ENCODE measurements at places on chromosomes 12 and 14. TPM values are rescaled to one million over a fixed set of nuclear protein-coding genes. Genes with fewer than 3 reads are reported as not detected.

DNA sequence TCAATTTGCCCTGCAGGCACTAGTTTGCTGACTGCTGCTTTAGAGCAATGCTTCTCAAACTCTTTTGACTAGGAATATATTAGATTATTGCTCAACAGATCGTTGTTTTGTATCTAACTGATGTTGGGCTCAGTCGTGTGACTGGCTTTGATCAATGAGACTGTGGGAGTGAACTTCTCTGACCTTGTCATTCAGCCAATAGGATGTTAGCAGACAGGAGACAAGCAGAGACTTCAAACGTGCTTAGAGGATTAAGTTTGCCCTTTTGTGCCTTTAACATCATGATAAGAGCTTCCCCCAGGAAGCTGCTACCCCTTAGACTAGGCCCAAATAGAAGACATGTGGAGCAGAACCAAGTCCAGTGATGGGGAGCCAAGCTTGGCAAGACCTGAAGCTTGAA is 76.7 kb upstream of the ELK3 start:
- DNase-seq = no peak

- DNase-seq = no peak
These were observed 336.9 kb downstream of the DUSP6 start for GRCh38 chr12:89015419-89015818.

DNA sequence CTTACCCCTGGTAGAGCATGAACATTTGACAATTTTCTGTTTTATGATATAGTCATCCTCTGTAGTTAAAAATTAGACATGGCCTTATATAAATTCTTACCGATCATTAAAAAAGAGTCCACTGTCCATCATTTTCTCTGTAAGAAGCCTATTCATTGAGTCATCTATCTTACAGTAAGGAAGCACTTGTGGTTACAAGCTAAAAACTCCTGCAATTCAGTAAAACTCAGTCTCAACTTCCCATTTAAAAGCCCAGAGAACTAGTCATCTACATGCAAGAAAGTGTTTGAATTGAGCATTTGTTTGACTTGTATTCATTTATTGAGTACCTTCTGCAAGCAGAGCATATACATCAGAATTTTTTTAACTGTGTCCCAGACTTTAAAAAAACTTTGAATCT is 63.3 kb downstream of the GTF2A1 start:
- no peak for DNase-seq

- no peak for DNase-seq
These were observed 130.6 kb upstream of the MDM1 start for GRCh38 chr12:68462803-68463202.

- no peak for DNase-seq
These were observed 421.8 kb upstream of the PDE3A start for GRCh38 chr12:19946550-19946949.

DNA sequence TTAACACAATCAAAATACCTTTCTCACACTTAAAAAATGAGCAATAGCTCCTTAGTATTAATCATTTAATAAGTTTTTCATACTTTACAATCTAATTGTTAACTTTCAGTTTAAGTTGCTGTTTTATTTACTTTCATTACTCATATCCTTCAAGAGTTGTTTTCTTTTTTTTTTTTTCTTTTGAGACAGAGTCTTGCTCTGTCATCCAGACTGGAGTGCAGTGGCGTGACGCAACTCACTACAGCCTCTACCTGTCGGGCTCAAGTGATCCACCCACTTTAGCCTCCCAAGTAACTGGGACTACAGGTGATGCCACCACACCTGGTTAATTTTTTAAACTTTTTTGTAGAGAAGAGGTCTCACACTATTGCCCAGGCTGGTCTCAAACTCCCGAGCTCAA is 16.1 kb downstream of the ZBTB1 start:
- DNase-seq = no peak

DNA sequence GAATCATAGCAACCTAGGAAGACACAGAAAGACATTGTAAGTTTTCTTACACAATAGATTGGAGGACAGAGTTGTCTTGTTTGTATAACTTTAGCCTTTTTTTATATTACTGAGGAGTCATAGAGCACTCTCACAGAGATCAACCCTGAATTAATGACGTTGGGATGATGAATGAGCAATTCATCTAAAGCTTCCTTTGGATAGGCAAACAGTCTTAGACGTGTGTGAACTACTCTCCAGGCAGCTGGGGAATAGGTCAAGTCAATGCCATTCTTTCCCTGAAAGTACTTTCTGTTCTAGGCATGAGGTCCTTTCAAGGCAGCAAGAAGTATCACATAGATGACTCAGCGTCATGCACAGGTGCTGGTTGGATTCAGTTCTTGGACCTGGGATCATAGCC is 369.1 kb upstream of the NOVA1 start:
- no peak for DNase-seq

DNA sequence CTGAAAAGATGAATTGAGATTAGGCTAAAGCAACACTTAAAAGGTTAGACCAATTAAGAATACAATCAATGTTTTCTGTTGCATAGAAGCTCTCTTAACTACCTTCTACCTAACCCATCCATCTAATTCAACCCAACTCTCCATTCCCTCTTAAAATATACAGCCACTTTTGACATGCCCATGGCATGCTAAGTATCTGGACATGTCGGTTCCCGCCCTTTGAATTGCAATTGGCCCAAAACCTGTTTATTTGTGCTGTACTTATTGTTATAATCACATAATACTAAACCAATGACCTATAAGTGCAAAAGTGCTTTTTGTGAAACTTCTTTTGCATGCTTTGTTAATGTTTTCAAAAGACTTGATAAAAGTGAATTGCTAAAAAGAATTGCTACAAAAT is 37.6 kb upstream of the APPL2 start:
- DNase-seq = no peak

GRCh38 chr12:32651151-32651955 is 27.7 kb upstream of the DNM1L start:
- no peak for DNase-seq

DNA sequence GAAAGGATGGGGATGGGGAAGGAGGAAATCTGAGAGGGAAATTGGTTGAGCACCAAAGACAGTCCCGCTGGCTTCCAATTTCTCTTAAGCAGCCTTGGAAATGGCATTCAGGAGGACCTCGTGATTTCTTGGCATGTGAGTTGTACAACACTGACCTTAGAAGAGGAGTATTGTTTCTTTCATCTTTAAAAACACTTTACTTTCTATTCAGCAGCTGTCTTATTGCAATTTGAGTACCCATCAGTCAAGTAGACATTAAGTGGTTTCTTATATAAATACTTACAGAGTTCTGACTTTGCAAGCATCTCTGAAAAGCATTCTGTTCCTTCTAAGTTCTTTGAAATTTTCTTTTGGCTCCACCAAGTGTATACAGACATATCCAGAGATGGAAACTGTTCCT is 83.2 kb downstream of the LMNTD1 start:
- no peak for DNase-seq

DNA sequence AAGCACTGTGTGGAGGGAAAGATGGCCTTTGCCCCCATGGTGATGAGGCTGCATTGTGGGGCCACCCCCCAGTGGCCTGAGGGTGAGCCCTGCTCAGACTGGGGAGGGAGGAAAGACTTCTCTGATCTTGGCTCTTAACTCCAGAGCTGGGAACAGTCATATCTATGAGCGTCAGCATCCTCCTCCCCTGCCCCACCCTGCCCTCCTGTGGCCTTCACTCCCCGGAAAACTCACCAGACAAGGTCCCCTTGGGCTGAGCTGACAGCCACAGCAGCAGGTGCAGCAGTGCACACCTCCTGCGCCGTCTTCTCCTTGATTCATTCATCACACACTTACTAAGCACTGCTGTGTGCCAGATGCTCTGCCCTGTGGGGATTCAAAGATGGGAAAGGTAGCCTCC is 98.8 kb downstream of the B4GALNT3 start:
- no peak for DNase-seq

- DNase-seq = no peak
These were observed 16.4 kb upstream of the PUS1 start for GRCh38 chr12:131912518-131913274.

DNA sequence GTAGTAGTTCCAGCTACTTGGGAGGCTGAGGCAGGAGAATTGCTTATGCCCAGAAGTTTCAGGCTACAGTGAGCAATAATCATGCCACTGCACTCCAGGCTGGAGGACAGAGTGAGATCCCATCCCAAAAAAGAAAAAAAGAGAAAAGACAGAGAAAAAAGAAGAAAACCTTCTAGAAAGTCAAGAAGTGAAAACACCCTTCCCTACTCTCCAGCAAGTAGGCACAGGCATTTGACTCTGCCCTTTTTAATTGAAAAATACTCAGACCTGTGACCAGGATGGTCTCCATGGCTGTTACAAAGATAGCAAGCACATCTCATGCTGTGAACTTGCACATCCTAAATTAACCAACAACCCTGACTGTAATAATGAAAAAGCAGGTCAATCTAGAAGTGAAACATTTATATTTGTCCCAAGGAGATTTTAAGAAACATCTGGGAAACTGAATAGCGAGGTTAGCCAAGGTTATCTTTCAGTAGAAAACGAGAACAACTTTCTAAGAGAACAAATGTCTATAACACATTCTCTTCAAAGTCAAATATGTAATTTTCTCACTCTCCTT is 2.0 kb downstream of the TMTC1 start:
- DNase-seq = no peak

DNA sequence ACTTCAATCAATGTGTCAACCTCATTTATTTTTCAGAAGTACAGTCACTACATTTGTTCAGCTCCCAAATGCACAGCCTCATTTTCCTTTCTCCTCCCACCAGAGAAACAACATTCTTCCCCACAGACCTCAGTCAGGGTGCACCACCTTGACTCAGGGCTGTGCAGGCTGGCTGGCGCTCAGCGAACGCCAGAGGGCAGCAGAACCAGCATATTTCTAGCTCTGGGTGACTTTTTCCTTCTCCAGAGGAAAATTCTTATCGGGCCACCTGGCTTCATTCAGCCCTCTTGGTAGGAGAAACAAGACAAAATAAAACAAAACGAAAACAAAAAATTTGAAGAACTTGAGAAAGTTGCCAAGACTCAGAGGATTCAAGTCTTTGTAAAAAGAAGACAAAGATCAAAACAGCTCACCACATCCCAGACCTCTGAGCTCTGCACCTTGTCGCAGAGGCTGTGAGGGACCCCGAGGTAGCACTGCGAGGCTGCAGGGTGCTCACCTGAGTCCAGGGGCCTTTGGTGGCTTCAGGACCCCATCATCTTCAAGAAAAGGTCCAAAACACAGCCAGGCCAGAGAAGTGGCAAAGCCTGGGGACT is 33.7 kb downstream of the PAH start:
- no peak for DNase-seq

GRCh38 chr14:65356327-65356836 is 56.1 kb upstream of the FUT8 start:
- DNase-seq = no peak

- DNase-seq = no peak
These were observed 97.1 kb upstream of the NCOR2 start for GRCh38 chr12:124664395-124665111.

DNA sequence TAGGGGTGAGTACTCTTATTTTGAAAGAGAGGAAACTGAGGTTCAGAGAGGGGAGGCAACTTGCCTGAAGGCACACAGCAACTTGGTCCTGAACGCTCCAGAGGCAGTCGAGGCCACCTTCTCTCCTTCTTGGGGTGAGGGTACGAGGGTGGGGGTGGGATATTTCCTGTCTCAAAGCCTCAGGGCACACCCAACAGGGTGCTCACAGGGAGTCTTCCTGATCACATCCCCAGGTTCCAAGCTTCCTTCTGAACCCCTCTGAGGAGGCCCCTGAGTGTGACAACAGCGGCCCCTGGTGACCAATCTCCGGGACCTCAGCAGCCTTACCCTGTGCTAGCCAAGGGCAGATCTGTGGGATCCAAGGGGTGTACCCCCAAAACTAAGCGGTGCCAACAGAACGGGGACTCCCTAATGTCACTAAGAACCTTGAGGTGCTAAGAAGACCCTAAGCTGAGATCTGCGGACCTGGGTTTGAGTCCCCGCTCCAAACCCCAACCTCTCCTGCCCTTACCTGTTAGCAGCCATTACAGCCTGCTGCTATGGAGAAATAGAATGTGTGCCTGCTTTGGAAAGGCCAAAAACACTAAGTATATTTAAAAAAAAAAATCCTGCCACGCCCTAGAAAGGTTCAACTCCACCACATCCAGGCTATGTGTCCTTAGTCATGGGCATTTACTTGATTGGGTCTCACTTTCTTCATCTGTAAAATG is 57.9 kb downstream of the TRPV4 start:
- no peak for DNase-seq

- no peak for DNase-seq
These were observed 71.3 kb downstream of the SUSD6 start for GRCh38 chr14:69682621-69683263.

DNA sequence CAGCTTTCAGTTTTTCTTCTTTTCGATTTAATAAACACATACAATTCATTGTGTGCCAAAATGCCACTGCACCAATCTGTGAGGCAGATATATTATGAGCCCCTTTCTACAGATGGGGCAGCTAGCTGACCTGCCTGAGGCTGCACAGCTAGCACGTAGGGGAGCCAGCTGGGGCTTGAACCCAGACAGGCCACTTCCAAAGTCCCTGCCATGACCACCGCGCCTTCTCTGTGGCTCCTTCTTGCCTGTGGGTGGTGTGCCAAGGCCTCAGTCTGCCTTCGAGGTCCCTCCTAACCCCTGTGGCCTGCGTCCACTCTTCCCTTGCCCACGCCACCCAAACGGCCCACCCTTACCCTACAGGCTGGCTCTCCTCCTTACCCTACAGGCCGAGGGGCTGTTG is 16.2 kb downstream of the FAM222A start:
- no peak for DNase-seq

- no peak for DNase-seq
These were observed 8.0 kb downstream of the MMP17 start for GRCh38 chr12:131836193-131836592.

DNA sequence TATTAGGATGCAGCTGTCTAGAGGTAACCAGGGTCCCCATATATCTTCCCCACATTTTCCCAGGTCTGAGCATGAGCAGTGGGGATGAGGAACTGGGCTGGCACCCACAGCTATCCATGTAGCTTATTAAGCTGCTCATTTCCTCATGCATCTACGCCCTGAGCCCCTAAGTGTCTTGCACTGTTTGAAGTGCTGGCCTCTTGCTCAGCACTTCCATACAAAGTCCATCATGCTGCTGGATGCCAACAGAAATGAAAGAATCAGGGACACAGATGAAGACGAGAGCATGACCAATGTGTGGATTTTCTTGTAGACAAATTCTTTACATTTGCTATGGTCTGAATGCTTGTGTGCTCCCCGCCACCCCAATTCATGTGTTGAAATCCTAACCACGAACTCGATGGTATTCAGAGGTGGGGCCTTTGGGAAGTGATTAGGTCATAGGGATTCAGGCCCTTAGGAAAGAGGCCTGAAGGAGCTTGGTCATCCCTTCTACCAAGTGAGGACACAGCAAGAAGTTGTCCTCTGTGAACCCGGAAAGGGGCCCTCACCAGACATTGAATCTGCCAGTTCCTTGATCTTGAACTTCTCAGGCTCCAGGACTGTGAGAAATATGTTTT is 54.5 kb downstream of the C12orf75 start:
- DNase-seq = no peak

Gene SIX1
- not detected for total RNA-seq

Gene DTX1
- total RNA-seq = 4.8 TPM

Gene KERA
- not detected for total RNA-seq

Gene FGD6
- 10.0 TPM for total RNA-seq

Gene CNTN1
- 0.83 TPM for total RNA-seq

Gene CCDC177
- not detected for total RNA-seq

Gene RAPGEF3
- total RNA-seq = 12.9 TPM

Gene PLXNC1
- total RNA-seq = 1.0 TPM

Gene SDR9C7
- 13.6 TPM for total RNA-seq

Gene AVPR1A
- total RNA-seq = 2.8 TPM

Gene NGB
- not detected for total RNA-seq

Gene KRT3
- total RNA-seq = 1.6 TPM

Gene IAPP
- not detected for total RNA-seq

Gene ZNF410
- total RNA-seq = 37.8 TPM

Gene CCDC85C
- total RNA-seq = 52.0 TPM

Gene GLIPR1
- 5.5 TPM for total RNA-seq

Gene PTHLH
- total RNA-seq = 6.1 TPM

Gene RNASE3
- total RNA-seq = not detected

Gene PRB2
- not detected for total RNA-seq

Measured in esophagus squamous epithelium (tissue), 5 donors.